Mesenteric fat pad (tissue), 1 donor: ENCODE measurements at places on chromosomes 7 and 10.

DNA sequence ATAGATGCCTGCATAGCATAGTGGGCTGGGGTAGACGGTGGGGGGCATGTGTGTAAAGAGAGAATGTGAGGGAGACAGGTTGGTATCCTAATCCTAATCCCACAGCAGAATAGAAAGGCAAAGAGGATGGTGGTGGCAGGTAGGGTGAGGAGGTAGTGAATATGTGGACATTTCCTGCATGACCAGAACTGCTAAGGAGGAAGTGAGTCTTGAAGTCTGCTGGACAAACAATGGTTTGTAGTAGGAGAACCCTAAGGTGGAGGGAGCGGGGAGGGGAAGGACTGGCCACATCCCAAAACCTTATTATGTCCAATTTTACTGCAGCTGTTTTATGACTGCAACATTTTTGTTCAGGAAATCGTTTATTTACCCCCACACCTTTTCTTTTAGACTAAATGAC lies 279.7 kb downstream of the AUTS2 start:
- DNase-seq: no peak

GRCh38 chr7:46557781-46558180 lies 636.7 kb upstream of the IGFBP3 start:
- DNase-seq: no peak

GRCh38 chr7:40598915-40599314 lies 464.1 kb downstream of the SUGCT start:
- DNase-seq: no peak

- DNase-seq: no peak
These were observed 767.7 kb downstream of the KCNMA1 start for GRCh38 chr10:76869931-76870330.

DNA sequence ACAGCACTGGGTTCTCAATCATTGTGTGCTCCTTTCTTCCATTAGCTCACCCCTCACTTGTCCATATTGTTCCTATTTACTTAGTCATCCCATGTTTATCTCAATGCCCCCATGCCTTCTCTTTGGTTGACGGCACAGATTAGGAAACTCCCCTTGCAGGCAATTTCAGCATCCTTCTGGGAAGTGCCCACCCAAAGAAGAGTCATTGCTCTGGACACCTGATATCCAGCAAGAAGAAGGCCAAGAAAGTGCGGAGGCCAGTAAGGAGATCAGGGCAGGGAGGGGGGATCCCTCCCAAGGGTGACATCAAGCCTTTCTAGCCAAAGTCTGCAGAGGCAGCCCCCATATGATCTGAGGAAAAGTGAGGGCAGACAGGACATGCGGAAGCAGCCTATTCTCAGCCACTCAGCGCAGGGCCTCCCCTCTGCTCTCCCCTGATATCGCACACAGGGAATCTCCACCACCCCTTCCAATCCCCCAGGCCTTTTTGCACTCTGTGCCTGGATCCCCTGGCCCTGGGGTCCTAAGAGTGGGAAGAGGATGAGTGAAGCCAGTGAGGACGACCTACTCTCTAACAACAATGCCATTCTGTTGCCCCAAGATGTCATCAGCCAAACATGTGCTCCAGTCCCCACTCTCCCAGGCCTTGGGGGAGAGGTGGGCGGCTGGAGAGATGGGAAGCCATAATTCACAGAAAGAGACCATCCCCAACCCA lies 1.8 kb downstream of the TRPV6 start:
- DNase-seq: peak; percentile 57

DNA sequence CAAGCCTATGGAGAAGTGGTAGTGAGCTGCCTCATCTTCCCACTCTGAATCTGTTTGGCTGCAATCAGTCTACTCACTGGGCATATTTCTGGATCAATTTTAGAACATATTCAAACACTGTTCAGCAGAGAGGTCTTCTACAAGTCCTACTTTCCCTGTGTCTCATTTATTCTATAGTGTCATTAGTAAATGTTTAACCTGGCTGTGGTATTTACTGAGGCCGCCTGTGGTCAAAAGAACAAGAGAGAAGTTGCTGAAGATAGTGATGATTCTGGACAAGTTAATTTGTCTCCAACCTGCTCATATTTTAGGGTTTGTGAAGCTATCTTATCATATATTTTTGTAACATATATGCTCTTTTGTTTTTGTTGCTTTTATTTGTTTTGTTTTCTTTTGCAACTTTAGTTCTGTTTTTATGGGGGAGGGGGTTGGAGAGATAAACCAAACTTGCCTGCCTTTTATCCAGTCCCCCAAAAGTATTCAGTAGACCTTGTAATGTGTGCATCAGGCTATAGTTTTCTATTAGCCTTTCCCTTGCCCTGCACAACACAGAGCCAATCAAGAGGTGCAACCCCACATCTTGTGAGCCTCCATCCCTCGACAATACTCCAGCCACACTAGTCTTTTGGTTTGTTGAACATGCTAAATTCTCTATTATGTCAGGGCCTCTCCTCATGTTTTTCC lies 362.8 kb upstream of the MBL2 start:
- DNase-seq: no peak

GRCh38 chr7:101896941-101897340 lies 79.5 kb downstream of the CUX1 start:
- DNase-seq: no peak

DNA sequence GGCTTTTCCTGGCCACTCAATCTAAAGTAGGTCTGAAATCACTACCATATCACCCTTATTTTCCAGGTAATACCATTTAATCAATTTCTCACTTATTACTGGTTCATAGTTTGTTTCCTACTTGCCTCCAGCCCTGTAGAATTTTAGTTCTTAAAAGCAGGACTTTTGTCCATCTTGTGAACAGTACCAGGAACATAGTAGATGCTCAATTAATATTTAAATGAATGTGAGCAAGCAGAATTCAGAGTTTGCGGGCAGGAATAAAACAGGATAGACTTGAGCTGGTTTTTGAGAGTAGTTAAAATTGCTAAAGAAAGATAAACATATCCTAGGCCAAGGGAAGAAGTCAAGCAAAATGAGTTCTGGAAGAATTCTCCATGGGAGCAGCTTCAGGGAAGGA lies 77.9 kb downstream of the ANK3 start:
- no peak for DNase-seq

DNA sequence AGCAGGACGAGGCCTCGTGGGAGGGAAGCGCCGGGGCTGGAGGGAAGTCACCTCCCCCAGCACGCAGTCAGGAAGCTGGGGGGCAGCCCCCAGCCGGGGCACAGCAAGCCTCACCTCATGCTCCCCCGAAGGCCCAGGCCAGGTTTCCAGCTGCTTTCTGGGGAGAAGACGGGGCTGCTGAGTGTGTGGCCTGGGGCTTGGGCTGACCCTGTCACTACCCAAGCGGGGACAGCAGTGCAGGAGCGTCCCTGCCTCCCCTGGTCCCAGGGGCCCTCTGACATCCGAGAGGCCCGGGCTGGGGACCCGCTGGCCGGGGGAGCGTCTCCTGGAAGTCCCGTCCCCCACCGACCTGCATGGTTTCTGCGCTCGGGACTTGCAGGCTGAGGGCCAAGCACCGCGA lies 19.7 kb upstream of the NKX6-2 start:
- no peak for DNase-seq

GRCh38 chr7:104992306-104992705 lies 21.7 kb upstream of the KMT2E start:
- DNase-seq: no peak

DNA sequence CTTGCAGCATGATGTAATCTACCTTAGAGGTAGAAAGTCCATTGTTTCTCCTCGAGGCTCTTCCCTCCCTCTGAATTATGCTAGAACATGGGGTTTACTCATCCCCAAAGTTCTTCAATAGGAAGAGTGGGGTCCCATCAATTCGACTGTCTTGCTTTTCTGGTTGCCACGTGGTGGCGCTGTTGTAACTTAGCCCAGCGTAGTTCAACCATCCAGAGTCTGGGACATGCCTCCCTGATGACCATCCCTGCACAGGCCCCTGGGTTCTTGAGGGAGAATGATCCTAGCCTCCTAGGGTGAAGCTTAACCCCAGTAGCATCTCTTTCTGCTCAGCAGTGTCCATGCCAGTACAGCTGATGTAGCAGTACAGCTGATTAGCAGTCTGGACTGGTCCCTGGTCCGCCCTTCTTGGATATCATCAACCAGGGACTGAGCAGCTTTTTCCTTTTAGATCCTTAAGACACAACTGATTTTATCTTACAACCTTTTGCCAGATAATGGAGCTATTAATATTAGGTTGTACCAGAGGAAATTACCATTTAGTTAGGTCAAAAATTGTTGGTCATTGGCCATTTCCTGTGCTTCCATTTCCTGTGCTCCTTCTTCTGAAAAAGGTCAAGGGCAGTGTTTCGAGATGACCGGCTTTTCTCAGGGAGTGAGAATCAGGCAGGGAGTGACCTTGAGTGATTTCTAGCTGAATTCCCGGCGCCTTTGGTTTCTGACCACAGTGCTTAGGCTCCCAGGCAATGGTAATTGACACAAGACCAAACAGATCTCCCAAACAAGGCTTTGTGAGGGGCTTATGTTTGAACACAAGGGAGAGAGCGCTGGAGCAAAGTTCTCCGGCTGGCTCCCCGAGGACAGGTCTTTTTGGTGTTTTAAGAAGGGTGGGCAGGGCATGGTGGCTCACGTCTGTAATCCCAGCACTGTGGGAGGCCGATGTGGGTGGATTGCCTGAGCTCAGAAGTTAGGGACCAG lies 65.4 kb downstream of the TACC2 start:
- no peak for DNase-seq

GRCh38 chr10:73886661-73887293 lies 12.4 kb upstream of the CAMK2G start:
- DNase-seq: no peak

DNA sequence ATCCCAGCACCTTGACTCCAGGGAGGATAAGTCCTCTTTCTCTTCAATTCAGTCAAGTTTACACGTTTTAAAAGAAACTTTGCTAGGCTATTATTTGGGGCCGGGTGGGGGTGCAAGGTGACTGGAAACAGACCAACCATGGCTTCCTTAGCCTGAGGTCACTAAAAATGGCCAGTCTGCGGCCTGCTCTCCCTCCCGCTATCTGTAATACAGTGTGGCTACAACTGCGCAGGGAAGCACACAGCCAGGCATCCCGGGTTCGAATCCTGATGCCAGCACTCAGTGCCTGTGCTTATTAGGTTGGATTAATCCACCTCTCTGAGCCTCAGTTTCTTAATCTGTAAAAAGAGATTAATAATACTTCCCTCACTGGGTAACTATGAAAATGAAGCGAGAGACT lies 19.5 kb downstream of the ATP6V1F start:
- DNase-seq: no peak

- DNase-seq: no peak
These were observed 16.3 kb downstream of the RBM33 start for GRCh38 chr7:155660758-155661093.

DNA sequence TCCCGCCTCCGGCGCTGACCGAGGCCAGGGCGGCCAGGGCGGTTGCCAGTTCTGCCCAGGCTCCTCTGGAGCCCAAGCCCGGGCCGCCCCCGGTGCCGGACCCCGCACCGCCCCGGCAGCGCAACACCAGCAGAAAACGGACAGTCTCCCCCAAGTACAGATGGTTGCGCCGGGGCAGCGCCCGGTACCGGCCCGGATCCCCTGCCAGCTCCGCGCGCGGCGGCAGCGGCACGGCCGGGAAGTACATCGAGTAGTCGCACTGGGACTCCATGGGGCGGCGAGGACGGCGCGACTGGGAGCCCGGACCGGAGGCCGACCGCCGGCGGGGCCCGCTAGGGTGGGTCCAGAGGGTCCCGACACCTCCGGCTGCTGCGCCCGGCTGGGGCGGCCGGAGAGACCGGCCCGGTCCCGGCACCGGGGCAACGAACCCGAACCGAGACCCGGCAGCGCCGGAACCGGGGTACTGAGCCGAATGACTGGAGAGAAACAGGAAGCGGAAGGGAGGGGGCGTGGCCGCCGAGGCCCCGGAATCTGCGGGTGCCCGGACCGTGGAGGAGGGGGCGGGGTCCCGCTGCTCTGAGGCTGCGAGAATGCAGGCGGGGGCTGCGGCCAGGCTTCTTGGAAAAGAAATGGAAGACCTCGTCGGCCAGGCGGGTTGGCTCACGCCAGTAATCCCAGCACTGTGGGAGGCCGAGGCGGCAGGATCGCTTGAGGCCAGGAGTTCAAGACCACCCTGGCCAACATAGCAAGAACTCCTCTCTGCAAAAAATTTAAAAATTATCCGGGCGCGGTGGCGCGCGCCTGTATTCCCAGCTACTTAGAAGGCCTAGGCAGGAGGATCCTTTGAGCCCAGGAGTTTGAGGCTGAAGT lies at the start of gene TRAPPC14:
Gene TRAPPC14 (minus strand): TSS at position 495 of the 870 bp plus-strand sequence. CDS start 224 bp downstream, at position 271.
- DNase-seq: peak; percentile 97

GRCh38 chr7:134613623-134614347 lies 32.9 kb upstream of the BPGM start:
- no peak for DNase-seq

DNA sequence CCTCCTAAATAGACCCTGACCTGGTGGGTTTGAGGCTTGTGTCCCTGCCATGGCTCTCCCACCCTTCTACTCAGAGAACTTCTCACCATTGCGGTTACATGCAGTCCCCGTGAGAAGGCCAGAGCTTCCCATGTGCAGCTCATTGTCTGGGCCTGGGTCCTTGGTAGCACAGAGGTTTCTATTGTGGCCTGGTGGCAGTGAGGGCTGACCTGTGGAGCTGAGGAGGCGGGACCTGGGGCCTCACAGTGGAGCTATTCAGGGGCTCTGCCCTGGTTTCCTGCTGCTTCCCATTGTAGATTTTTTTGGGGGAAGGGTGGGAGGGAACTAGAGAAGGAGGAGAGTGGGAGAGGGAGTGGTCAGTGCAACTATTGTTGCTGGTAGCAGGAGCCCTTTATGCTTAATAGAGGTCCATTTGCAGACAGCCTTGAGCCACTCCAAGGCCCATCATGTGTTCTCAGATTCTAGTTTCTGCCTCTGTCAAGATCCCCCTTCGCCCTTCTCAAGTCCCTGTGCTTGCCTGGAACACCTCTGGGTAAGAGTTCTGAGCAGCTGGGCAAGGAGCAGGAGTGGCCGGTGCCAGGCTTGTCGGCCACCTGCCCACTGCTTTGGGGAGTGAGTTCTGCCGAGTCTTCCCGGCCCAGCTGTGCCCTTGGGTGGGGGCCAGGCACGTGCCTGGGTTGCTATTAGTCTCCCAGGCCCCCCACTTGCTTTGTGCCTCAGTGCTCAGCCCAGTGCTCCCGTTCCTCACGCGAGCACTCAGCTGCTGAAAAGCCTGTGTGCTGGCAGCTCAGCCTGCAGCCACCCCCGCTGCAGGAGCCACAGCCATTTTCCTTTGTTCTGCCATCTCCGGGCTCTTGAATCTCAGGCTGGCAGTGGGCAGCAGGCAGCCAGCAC lies 10.7 kb downstream of the TSPAN14 start:
- no peak for DNase-seq

- DNase-seq: no peak
These were observed 71.4 kb downstream of the PROSER2 start for GRCh38 chr10:11894381-11895107.

DNA sequence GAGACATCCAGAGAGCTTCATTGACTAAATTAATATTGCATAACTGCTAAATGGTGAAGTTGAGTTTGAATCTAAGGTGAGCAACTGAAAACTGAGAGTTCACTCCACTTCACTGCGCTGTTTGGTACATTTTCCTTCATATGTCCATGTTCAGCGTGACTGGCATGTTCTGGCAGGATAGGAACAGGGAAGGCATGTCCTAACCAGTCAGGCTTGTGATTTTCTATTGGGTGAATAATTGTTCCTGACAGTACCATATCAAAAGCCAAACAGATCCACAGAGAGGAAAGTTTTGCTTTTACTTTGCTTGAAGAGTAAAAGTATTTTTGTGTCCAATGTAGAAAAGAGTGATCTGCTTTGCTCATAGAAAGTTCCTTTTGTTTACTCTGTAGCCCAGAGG lies 53.2 kb downstream of the WDFY4 start:
- no peak for DNase-seq

GRCh38 chr7:6554848-6555247 lies 3.6 kb upstream of the GRID2IP start:
- DNase-seq: no peak
